ENCODE measurements at places on chromosomes 1 and 21.

DNA sequence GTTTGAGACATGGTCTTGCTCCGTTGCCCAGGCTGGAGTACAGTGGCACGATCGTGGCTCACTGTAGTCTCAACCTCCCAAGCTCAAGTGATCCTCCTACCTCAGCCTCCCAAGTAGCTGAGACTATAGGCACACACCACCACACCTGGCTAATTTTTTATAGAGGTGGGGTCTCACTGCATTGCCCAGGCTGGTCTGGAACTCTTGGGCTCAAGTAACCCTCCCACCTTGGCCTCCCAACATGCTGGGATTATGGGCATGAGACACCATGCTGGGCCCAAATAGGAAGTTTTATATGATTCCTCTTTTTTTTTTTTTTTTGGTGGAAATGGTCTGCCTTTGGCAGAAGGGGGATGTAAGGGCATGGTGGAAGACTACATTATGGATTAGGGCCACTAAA lies 6.1 kb upstream of the FNDC7 start:
- DNase-seq = no peak

- DNase-seq = no peak
Observed at GRCh38 chr1:115874904-115875303, 34.0 kb upstream of the NHLH2 start.

DNA sequence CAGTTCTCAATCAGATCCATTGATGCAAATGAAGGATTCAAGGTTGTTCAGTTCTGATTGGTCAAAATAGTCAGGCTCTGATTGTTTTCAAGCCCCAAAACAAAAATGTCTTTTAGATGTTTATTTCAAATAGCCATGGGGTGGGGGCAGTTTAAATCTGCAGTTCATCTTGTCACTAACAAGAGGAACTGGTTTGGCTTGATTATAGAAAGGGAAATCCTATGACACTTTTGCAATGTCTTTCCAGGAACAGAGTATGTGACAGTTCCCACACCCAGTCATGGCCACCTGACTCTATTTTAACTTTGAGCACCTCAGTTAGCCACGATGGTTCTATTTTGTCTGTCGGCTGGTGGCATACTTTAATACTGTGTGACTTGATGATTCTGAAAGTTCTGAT lies 1544.1 kb downstream of the PLA2G4A start:
- no peak for DNase-seq

- no peak for DNase-seq
Observed at GRCh38 chr1:233679591-233680373, 65.9 kb downstream of the KCNK1 start.

GRCh38 chr1:230120289-230120920 lies 53.4 kb downstream of the GALNT2 start:
- DNase-seq = no peak

GRCh38 chr1:150165622-150166612 lies 16.2 kb downstream of the PLEKHO1 start:
- DNase-seq = peak; percentile 41

GRCh38 chr1:79575424-79575823 lies 568.9 kb upstream of the ADGRL4 start:
- no peak for DNase-seq

- DNase-seq = no peak
Observed at GRCh38 chr21:17576080-17576835, 36.4 kb downstream of the BTG3 start.

- DNase-seq = no peak
Observed at GRCh38 chr1:84892705-84893618, at the start of gene LPAR3. Gene LPAR3 (minus strand): TSS chr1:84893206. CDS start chr1:84866120, 27,086 bp downstream.

DNA sequence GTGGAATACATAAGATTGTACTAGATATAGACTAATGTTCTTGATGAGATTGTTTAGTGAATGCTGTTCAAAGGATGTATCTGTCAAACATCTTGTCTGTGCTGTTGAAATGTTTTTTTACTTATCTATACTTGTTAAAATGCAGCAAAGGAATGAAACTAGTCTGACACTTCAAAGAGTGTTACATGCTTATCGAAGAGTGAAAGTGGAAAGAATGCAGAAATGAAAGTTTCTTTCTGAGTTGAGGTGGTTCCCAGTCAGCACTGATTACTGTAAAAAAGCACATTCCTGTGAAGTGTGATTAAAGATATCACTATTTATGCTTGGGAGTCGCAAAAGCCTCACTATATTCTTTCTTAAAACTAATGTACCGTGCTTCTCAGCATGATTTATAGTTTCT lies 1225.2 kb downstream of the NCAM2 start:
- DNase-seq = no peak

- DNase-seq = no peak
Observed at GRCh38 chr21:23876925-23877558, 1730.2 kb downstream of the MRPL39 start.

DNA sequence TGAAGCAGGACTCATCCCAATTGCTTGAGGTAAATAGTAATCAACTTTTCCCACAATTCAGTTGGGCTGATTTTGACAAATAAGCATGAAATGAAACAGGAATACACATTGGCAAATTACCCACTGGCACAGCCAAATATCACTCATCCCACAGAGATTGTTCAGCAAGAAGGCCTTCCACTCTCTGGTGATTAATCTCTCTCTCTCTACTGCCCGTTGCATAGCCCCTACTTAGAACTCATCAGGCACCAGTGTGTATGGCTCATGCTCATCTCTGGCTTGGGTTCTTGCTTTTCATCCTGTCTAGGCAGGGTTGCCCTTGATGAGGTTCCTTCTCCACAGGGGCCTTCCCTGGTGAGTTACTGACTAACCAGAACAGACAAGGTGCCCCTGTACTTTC lies 1.1 kb downstream of the BSDC1 start:
- DNase-seq = no peak

DNA sequence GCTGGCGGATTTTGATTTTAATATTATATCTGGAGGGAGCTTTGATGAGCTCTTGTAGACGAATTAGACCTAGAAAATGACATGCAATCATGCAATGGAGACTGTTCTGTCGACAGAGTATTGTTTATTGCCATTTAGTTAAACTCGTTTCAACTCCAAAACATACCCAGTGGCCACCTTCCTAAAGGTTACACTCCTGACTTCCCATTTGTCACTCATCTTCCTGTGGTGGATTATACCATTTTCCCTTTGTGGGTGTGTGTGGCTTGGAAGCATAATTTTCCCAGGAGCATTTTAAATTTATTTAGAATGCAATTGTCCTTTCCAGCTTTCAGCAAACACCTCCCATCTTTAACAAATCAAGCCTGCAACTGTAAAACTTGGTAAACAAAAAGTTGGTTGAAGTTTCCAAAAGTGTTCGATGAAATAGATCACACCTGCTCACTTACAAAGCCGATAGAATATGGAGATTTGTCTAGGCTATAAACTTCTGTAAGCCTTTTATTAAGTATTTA lies 266.6 kb downstream of the GRIK1 start:
- DNase-seq = no peak

- no peak for DNase-seq
Observed at GRCh38 chr1:8266436-8267165, 51.3 kb upstream of the SLC45A1 start.

DNA sequence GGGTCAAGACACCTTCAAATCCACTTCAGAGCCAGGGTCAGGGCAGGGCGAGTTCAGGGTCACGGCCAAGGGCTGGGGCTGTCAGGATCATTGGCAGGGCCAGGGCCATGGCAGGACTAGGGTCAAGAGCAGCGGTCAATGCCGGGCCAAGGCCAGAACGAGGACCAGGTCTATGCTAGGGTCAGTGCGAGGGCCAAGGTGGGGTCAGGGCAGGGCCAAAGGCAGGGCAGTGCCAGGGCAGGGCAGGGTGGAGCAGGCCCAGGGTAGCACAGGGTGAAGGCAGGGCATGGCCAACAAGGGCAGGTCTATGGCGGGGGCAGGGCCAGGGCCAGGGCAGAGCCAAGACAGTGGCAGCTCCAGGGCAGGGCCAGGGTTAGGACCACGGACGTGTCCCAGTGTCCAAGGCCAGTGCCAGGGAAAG lies 154.0 kb downstream of the LIPI start:
- no peak for DNase-seq

DNA sequence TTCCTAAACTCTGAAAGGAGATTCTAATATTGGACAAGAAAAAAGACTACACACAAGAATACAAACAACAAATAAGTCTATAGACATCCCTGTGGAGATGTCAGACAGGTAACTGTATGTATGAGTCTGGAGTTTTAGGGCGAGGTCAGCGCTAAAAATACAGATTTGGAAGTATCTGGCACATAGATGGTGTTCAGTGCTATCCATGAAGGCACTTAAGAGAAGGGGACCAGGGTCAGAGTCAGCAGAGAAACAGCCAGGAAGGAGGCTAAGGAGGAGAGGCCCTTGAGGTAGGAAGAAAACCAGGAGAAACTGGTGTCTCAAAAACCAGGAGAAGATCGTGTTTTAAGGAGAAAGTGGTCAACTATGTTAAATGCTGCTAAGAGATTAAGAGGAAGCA lies 18.1 kb downstream of the ZMPSTE24 start:
- DNase-seq = no peak

- DNase-seq = no peak
Observed at GRCh38 chr1:25112400-25112799, 119.9 kb downstream of the SYF2 start.

DNA sequence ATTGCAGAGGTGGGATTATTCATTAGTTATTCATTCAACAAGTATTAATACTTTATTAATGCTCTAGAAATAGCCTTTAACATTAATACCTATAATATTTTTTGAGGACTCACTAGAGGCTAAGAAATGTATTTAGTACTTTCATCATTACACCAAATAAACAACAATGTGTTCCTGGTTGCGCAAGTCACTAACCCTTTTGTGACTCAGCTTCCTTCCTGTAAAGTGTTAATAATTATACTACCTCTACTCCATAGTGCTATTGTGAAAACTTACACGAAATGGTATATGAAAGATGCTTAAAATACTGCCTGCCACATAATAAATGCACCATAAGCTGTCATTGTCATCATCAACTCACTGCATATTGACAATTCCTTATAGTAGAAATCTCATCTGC lies 431.0 kb downstream of the DPYD start:
- DNase-seq = no peak

- no peak for DNase-seq
Observed at GRCh38 chr1:236761397-236762132, 33.5 kb upstream of the MTR start.

Data from stimulated activated CD4-positive, alpha-beta T cell treated with anti-CD3 and anti-CD28 coated beads, Interleukin-15, amount 100 ng/mL, for 48 hours (primary cell).